NCI-H1417 treated with DMSO at 0.1 percent for 48 hours (cell line): ENCODE measurements at places on chromosomes 7 and 10.

DNA sequence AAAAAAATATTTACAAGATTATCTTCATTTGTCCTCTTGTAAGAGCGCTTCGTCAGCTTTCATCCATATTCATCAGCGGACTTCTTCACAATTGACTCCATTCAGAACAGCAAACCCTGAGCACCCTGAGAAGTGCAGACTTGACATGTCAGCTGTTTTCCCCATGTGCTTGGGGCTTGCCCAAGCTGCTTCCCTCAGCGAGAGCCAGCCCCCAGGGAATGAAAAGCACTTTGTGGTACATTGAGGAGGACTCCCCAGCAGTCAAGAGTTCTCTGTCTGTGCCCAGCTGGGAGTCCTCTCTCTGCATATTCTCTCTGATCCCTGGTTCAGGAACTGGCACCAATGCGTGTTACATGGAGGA, 22.7 kb downstream of the HKDC1 start:
- no peak for DNase-seq

DNA sequence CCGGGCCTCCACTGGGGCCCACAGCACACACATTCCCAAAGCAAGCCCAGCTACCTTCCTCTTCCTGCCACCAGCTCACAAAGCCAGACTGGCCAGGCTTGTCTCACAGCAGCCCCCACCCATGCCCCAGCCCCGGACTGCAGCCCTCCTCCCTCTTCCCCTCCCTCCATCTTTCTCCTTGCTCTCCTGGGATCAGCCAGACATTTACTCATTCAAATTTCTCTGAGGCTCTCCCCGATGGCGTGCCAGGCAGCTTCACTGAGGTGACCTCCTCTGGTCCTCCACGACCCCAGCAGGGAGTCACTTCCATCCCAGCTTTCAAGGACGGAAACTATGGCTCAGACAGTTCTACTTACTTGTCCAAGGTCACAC, 187.5 kb downstream of the GRID1 start:
- DNase-seq: no peak

GRCh38 chr7:46567858-46568257, 646.8 kb upstream of the IGFBP3 start:
- DNase-seq: no peak

DNA sequence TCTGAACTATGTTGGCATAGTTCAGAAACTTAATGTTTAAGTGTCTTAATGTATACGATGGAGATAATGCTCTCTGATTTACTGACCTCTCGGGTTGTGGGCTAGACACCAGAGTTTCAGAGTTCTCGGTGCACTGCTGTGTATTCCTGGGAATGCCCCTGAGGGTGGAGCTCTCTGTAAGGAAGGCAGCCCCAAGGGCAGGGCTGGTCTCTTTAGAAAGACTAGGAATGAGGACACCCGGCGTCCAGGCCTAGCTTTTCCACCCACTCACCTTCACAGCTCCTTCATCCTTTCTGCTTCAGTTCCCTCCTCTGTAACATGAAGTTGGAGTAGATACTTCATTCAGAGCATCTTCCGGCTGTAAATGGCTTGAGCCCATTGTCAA, 536.6 kb upstream of the GALNT17 start:
- no peak for DNase-seq

DNA sequence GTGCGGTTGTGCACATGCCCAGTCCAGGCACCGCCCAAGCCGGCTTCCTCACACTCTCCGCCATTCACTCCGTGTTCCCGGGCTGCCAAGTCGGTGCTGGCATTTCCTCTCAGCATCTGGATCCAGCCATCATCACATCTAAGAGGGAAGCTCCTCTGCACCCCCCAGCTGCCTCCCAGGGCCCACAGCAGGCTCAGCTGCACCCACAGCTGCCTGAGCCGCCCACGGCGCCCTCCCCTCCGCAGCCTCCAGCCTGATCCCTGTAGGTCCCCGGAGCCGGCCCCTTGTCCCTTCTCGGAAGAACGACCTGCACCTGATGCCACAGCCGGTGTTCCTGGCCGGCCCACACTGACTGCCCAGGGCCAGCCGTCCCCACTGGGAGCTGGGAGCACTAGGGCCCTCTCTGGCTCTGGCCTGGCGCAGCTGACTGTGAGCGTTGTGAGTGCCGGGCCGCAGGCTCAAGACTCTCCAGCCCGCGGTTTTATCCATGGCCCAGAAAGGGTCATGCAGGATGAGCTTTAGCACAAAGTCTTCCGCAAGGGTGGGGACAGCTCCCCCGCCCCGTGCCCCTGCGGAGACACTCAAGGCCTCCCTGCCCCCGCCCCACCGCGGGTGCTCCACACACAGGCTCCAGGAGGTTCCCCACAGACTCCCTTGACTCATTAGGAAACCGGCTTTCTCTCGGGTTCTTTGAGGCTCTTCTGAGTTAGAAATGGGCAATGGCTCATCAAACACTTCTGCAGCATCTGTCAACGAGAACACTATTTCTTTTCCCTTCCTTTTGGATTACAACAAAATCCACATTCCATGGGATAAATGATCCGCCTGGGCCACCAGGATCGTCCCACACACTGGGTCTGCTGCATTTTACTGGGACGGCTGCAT, 31.2 kb downstream of the CFAP46 start:
- no peak for DNase-seq

DNA sequence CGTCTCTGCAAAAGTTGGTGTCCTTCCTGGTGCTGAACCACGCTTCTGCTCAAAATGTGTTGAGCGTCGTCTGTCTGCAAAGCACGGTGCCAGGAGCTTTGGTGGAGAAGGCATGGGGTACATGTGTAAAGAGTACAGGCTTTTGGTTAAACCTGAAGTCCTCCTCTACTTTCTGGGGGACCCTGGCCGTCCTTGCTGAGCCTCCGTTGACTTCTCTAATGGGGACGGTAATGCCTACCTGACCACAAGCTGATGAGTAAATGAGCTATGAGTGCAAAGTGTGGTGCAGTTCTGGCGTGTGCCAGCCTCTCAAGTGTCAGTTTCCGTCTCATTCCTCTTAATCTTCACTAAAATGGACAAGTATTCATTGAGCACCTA, 527 bp upstream of the HERPUD2 start:
- no peak for DNase-seq

DNA sequence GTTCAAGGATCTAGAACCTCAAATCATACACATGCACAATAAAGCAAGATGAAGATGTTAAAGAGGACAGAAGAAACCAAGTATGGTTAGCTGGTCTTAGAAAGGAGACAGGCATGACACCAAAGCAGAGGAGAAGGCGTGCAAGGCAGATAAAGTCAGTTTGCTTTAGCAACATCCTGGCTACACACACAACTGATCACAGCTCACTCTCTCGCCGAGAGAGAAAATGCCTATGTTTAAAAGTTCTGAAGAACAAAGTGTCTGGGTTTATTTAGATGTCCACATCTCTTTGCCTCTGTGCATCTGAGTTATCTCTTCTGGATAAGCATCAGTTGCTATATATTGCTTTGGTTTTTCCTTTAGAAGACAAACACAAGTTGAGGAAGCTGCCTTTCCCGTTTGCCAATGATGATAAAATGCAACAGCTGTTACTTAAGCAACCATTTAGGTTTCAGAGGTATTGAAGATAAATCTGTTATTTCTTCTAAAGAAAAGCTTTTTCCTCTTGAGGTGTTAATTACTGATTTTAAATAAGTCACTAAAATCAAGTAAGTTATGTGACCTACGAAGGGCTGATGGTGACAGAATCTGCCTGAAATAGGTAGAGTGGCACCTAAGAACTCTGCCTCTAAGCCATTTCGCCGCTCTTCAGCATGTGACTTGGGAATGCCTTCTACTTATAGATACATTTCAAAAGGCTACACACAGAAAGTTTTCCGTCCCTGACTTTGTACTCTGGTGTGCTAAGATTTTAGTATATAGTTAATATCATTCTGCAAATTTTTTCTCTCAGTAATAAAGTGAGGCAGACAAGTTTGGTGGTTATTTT, 146.2 kb upstream of the ASAH2 start:
- no peak for DNase-seq

GRCh38 chr10:99339077-99339476, 9.9 kb downstream of the CNNM1 start:
- DNase-seq: no peak

- no peak for DNase-seq
Measured at GRCh38 chr10:118687472-118687871, 67.3 kb downstream of the CACUL1 start.

DNA sequence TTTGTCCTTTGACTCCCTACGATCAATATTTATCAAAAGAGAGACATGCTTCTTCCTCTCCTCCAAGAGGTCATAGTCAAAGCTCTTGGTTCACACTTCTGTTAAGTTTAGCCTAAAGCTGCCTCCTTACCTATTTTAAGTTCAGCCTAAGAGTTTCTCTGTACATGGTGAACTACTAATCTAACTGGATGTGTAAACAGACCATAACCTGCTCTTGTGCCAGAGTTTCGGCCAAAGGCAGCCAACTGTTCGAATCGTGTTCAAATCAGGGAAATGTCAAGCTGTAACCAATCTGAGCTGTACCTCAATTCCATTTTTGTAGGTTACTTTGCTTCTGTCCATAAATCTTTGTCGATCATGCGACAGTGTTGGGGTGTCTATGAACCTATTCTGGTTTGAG, 414.8 kb downstream of the PHTF2 start:
- DNase-seq: no peak

- no peak for DNase-seq
Measured at GRCh38 chr10:5903563-5903962, 13.5 kb downstream of the FBH1 start.

DNA sequence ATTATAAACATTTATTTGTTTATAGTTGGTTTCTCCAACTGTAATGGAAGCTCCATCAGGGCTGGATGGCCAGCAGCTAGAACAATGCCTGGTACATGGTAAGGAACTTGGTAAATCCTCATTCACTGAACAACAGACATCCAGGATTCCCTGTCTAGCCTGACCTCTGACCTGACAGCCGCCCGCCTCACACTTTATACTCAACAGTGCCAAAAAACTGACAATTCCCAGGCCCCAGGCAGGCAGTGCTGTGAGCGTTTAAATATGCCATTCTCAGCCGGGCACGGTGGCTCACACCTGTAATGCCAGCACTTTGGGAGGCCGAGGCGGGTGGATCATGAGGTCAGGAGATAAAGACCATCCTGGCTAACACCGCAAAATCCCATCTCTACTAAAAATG, 55.9 kb downstream of the RSU1 start:
- no peak for DNase-seq

- no peak for DNase-seq
Measured at GRCh38 chr7:136958016-136958415, 89.6 kb downstream of the CHRM2 start.

DNA sequence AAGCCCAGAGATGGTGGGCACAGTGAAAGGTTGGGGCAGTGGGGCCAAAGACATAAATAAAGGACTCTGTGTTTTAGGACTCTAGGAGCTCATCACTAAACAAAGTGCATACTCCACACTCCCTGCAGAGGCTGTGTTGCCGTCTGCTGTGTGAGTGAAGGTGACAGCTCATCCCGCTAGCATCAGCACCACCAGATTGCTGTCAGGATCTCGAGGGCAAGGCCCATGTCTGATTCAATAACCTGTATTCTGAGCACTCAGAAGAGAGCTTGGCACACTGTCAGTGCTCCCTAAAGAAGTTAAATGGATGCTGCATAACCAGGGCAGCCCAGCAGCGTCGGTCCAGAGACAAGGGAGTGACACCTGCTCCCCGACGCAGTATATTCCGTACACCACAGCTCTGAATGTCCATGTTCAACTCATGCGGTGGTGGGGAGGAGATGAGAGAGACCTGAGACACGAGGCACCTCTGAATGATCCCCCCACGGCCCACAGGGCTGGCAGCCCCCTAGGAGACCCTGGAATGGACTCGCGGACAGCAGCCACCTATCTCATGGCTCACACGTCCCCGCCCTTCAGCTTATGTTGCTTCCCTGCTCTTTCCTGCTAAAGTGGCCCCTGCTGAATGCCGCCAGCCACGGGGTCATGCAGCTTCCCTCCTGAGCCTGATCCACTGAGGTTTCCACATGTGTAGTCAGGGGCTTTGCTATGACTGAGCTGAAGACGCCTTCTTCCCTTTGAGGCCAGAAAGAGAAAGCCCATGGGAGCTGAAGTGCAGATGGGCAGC, 132.7 kb upstream of the KCNMA1 start:
- no peak for DNase-seq
